Neuronal stem cell (in vitro differentiated cells): ENCODE measurements at places on chromosomes 7 and 10.

DNA sequence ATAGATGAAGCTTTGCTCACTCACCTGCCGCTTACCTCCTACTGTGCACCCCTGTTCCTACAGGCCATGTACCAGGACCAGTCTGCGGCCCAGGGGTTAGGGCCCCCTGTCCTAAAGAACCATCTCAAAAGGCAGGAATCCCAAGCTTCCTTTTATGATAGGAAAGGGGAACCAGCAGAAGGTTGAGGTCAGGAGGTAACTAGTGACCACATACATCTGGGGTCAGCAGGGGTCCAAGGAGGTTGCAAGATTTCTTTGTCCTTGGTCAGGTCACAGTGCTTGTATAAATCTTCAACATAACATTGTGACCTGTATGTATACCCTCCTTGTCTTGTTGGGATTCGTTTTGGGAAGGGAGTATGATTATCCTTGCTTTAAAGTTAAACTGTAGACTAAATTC is 73.8 kb downstream of the OAT start:
- H3K4me3 ChIP-seq: no peak overlapping the region
- H3K4me1 ChIP-seq: no peaks in the 10 kb centered on the region
- H3K36me3 ChIP-seq: no peaks in the 10 kb centered on the region
- DNase-seq: no peak
- H3K27me3 ChIP-seq: no peaks in the 10 kb centered on the region

DNA sequence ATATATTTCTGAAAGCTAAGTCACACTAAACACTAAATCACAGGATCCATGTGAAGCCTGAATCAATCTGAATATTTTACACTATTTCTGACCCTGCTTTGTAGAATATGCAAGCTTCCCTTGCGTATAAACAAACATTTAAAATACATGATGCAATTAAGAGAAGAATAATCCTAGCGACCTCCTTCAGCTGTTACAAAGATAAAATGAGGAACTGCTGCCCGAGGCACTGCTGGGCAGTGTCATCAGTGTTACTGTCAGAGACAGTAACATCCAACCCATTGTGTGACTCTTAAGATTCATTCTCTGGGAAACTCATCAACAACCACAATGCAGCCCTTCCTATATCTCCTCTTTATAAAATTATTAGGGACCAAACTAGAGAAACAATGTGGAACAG is 61.6 kb downstream of the COBL start:
- no peaks in the 10 kb centered on the region for H3K27me3 ChIP-seq
- H3K36me3 ChIP-seq: no peaks in the 10 kb centered on the region

DNA sequence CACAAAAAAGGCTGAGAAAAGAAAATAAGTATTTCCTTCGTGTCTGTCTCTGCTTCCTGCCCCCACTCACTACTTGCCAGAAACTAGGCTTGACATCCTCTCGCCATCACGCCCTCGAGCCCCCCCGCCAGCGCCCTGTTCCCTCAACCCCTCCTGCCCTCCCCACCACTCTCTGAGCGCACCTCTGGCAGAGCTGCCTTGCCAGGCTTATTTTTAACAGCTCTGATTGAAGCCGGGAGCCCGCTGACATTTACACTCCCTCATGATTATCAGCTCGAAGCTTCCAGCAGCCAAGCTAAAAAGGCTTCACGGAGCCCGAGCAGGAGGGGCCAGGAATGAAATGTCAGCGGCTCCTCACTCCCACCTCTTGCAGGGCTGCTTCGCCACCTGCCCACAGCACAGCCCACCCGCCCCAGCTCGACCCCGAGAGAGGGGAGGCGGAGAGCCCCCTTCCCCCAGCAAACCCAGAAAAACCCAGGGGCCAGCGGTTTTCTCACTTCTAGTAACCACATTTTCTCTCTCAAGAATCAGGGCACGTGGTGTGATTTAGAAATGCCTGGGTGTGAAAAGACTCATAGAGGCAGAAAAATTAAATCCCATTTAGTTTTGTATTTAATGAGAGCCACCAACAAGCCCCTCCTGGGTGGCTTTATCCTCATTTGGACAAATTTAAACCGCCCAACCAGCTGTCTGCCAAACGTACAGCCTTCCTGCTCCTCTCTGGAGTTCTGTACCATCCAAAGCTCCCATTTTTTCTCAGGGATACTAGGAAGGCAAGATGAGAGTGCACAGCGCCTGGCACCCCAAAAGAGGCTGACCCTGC is 89.3 kb downstream of the SLIT1 start:
- peaks cover 18% of the 10 kb centered on the region for H3K4me1 ChIP-seq
- no peak overlapping the region for H3K4me3 ChIP-seq
- H3K27me3 ChIP-seq: no peaks in the 10 kb centered on the region
- H3K27ac ChIP-seq: peak overlapping the region; percentile 55
- no peak for DNase-seq

DNA sequence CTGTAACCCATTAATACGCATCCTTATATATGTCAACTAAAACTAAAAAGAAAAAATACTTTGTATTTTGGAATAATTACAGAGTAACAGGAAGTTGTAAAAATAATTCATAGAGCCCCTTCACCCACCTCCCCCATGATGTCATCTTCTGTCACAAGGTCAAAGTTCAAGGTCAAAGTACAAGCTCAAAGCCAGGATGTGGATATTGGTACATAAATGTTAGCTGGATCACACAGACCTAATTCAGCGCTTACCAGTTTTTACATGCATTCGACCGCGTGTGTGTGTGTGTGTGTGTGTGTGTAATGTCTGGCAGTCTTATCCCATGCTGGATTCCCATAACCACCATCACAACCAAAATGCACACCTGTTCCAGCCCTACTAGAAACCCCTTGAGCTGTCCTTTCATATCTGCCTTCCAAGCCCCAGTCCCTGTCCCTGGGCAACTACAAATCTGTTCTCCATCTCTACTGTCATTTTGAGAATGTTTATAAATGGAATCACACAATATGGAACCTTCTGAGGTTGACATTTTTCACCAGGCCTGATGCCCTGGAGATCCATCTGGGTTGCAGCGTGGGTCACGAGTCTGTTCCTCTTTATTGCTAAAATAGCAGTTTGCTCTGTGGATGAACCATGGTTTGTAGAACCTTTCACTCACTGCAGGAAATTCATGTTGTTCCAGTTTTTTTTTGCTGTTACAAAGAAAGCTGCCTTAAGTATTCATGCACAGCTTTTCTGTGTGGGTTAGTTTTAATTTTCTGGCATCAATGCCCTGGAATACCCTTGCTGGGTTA is 153.6 kb upstream of the PITRM1 start:
- DNase-seq: no peak
- H3K4me1 ChIP-seq: no peaks in the 10 kb centered on the region
- no peak overlapping the region for H3K27ac ChIP-seq
- no peaks in the 10 kb centered on the region for H3K36me3 ChIP-seq
- H3K27me3 ChIP-seq: no peaks in the 10 kb centered on the region
- no peak overlapping the region for H3K4me3 ChIP-seq

- H3K4me1 ChIP-seq: peaks cover 2% of the 10 kb centered on the region
- H3K36me3 ChIP-seq: no peaks in the 10 kb centered on the region
- DNase-seq: no peak
- no peak overlapping the region for H3K27ac ChIP-seq
- H3K4me3 ChIP-seq: no peak overlapping the region
Observed at GRCh38 chr7:130009848-130010688, 41.1 kb downstream of the ZC3HC1 start.

GRCh38 chr7:87091487-87092066 is 32.1 kb upstream of the ELAPOR2 start:
- no peaks in the 10 kb centered on the region for H3K36me3 ChIP-seq
- no peak overlapping the region for H3K27ac ChIP-seq
- H3K4me1 ChIP-seq: no peaks in the 10 kb centered on the region
- DNase-seq: no peak

- no peaks in the 10 kb centered on the region for H3K4me1 ChIP-seq
- H3K36me3 ChIP-seq: no peaks in the 10 kb centered on the region
- no peak overlapping the region for H3K4me3 ChIP-seq
- no peak overlapping the region for H3K27ac ChIP-seq
- DNase-seq: no peak
- H3K27me3 ChIP-seq: no peaks in the 10 kb centered on the region
Observed at GRCh38 chr7:57328963-57329362, 121.0 kb upstream of the ZNF716 start.

- no peaks in the 10 kb centered on the region for H3K27me3 ChIP-seq
- no peak overlapping the region for H3K4me3 ChIP-seq
- DNase-seq: no peak
- H3K27ac ChIP-seq: no peak overlapping the region
- no peaks in the 10 kb centered on the region for H3K36me3 ChIP-seq
Observed at GRCh38 chr10:97131666-97132065, 54.1 kb downstream of the SLIT1 start.

DNA sequence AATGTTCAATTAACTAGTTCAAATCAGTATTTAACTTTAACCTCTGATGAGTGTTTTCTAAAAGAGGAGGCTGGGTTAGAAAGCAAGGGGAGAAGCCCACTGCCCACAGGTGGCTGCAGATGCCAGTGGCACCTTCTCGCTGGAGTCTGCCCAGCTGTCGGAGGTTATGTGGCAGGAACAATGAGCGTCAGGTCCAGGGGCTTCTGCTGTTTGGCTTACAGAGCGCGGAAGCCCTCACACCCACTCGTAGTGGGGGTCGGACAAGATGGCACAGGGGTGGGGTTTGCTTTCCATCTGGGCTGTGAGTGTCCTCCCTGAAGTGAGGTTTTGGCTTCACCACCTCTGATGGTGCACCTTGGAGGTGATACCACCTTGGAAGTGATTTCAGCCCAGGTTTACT is 8.5 kb downstream of the DYNC2I1 start:
- no peak for DNase-seq
- H3K27me3 ChIP-seq: no peaks in the 10 kb centered on the region
- no peak overlapping the region for H3K4me3 ChIP-seq

- no peak for DNase-seq
- no peaks in the 10 kb centered on the region for H3K4me1 ChIP-seq
- no peak overlapping the region for H3K4me3 ChIP-seq
- H3K36me3 ChIP-seq: no peaks in the 10 kb centered on the region
- H3K27ac ChIP-seq: no peak overlapping the region
Observed at GRCh38 chr7:42740408-42740807, 171.5 kb downstream of the C7orf25 start.

DNA sequence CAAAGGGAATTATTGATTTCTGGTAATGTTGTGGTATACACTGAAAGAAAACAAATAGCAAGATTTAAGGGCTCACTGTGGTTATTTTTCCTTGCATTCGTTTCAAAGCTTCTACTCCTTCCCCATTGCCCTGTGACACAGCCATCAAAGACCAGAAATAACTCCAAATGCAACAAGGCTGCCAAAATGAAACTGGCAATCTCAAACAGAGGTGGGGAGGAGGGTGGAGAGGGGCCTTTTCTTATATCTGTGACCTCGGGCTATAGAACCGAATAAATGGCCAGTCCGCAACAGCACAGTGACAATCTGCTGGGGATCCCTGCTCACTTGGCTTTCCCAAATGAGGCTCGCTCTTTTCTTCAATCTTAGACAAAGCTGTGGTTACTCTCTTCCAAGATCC is 17.4 kb upstream of the SPOCK2 start:
- no peaks in the 10 kb centered on the region for H3K27me3 ChIP-seq
- H3K27ac ChIP-seq: no peak overlapping the region
- DNase-seq: no peak
- peaks cover 13% of the 10 kb centered on the region for H3K4me1 ChIP-seq
- no peak overlapping the region for H3K4me3 ChIP-seq

DNA sequence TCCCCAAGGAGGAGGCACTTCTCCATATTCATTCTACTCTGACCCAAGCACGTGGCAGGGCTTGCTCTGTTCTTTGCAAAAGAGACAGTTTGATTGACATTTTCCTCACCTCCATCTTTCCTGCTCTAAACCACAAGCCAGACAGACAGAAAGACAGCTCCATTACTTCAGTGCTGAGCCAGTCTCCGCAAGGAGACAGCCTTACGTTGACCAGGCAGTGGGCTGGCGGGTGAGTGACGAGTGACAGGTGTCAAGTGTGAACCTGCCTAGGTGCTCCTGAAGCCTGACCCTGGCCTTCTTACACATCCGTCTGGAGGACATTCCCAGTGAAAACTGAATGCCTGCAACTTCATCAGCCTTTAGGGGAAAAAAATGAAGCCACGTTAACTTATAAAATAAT is 314.6 kb downstream of the TNS3 start:
- H3K27ac ChIP-seq: no peak overlapping the region
- H3K27me3 ChIP-seq: no peaks in the 10 kb centered on the region
- peaks cover 2% of the 10 kb centered on the region for H3K4me1 ChIP-seq
- H3K36me3 ChIP-seq: no peaks in the 10 kb centered on the region
- DNase-seq: no peak

GRCh38 chr7:144057954-144058353 is 9.2 kb downstream of the OR2A5 start:
- H3K4me1 ChIP-seq: no peaks in the 10 kb centered on the region
- no peak overlapping the region for H3K4me3 ChIP-seq
- no peaks in the 10 kb centered on the region for H3K36me3 ChIP-seq
- H3K27ac ChIP-seq: no peak overlapping the region
- DNase-seq: no peak
- H3K27me3 ChIP-seq: no peaks in the 10 kb centered on the region

DNA sequence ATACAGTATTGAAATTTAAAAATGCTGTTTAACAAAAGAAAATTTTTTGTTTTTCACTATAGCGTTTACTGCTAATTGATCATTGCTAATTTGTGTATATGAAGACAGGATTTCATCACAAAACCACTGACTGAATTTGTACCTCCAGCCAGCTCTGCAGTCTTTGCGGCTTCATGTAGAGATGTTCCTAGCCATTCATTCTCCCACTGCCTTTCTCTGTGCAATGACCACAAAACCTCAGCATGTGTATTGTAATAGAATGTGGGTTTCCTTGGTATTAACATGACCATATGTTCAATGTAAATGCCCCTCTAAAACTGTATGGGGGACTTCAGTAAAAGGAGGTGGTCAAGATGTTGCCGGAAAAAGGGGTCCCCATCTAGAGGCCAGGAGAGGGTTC is 81.1 kb upstream of the STEAP1B start:
- H3K4me1 ChIP-seq: no peaks in the 10 kb centered on the region
- H3K36me3 ChIP-seq: no peaks in the 10 kb centered on the region
- no peak for DNase-seq
- H3K27ac ChIP-seq: no peak overlapping the region
- no peaks in the 10 kb centered on the region for H3K27me3 ChIP-seq

DNA sequence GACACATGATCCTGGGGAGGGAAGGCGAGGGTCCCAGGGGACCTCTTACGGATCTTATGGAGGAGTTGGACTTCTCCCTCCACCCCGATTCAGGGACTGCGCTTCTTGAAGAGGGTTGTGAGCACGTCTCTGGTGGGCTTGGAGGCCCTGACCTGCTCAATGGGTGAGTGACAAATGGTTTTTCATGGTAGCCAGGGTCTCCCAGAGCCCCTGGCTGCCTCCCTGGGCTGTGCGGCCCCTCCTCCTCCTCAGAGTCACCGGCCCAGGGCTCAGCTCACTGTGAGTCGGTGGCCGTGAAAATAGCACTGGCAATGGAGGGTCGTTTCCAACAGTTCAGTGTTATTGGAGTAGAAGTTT is 26.6 kb downstream of the INPP5A start:
- no peak for DNase-seq
- no peak overlapping the region for H3K4me3 ChIP-seq
- H3K4me1 ChIP-seq: peaks cover 3% of the 10 kb centered on the region
- H3K27ac ChIP-seq: no peak overlapping the region
- no peaks in the 10 kb centered on the region for H3K36me3 ChIP-seq

DNA sequence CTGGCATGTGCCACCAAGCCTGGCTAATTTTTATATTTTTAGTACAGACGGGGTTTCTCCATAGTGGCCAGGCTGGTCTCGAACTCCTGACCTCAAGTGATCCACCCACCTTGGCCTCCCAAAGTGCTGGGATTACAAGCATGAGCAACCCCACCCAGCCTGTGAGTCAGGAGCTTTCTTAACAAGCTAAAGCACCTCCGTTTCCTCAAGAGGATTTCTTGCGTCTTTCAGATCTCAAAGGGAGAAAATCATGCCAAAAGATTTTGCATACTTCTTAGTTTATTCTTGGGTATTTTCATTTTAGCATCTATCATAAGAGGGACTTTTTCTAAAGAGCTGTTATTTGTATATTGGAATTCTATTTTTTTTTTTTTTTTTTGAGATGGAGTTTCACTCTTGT is 47.9 kb upstream of the FOXK1 start:
- H3K27me3 ChIP-seq: no peaks in the 10 kb centered on the region
- no peak overlapping the region for H3K4me3 ChIP-seq
- H3K4me1 ChIP-seq: peaks cover 2% of the 10 kb centered on the region
- no peaks in the 10 kb centered on the region for H3K36me3 ChIP-seq
